ENCODE measurements at places on chromosomes 5 and 9. TPM values are rescaled to one million over a fixed set of nuclear protein-coding genes. Genes with fewer than 3 reads are reported as not detected.

Gene FER
- total RNA-seq = 14.5 TPM

Gene CSNK1A1
- 209 TPM for total RNA-seq

Gene MPDZ
- total RNA-seq = 60.7 TPM

Gene WNK2
- 112 TPM for total RNA-seq

Gene FOXD4L5
- total RNA-seq = not detected

Gene CAMK2A
- total RNA-seq = 15.6 TPM

Gene MIER3
- total RNA-seq = 15.5 TPM

Gene INIP
- 18.2 TPM for total RNA-seq

Gene FBP2
- not detected for total RNA-seq

Gene TCF7
- 1.1 TPM for total RNA-seq
